ENCODE measurements at places on chromosomes 1 and 21.

DNA sequence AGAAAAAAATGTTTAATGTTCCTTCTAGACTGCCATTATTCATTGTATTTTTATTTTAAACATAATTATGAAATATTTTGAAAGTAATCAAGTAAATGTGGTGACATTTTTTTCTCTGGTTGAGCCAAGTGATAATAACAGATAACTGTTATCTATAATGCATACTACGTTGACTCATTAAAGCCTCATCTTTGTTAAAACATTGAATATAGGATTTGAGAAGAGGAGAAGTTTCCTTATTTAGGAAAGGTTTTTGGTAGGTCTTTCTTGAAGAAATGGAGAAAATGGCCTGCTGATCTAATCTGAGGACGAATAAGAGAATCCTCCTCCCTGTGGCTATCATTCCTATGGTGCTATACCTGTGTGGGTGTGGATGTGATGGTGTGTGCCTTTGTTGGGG, 89.0 kb downstream of the NFIA start:
- H3K4me1 ChIP-seq, result peaks cover 19% of the 10 kb centered on the region
- peak overlapping the region; percentile 61 for H3K27ac ChIP-seq
- DNase-seq, result no peak

DNA sequence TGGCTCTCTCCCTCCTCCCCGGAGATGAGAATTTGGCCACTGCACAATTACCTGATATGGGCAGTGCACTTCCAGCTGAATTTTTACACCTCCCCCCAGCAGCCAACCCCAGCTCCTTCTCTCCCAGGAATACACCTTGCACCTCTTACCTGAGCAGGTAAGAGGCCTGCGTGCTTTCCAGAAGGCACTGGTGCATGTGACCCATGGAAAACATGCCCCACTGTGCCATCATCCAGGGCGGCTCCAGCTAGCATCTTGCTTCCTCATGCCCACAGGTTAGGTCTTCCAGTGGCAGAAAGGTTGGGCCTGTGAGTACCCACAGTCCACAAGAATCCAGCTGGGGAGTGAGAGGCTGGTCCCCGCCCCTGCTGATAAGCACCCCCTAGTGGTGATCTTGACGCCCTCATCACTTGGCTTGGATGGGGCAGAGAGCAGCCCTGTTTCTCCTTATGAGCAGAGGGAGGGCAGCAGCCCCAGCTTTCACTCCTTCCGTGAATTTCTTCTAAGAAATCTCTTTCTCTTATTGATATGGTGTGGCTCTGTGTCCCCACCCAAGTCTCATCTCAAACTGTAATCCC, 57.8 kb downstream of the EDARADD start:
- no peaks in the 10 kb centered on the region for H3K4me1 ChIP-seq
- H3K27ac ChIP-seq, result no peak overlapping the region
- no peaks in the 10 kb centered on the region for H3K27me3 ChIP-seq
- H3K36me3 ChIP-seq, result no peaks in the 10 kb centered on the region
- no peak overlapping the region for H3K4me3 ChIP-seq
- no peak for DNase-seq

GRCh38 chr1:222970040-222970439, 155.2 kb downstream of the DISP1 start:
- H3K4me3 ChIP-seq, result no peak overlapping the region
- no peaks in the 10 kb centered on the region for H3K36me3 ChIP-seq
- H3K27me3 ChIP-seq, result no peaks in the 10 kb centered on the region

DNA sequence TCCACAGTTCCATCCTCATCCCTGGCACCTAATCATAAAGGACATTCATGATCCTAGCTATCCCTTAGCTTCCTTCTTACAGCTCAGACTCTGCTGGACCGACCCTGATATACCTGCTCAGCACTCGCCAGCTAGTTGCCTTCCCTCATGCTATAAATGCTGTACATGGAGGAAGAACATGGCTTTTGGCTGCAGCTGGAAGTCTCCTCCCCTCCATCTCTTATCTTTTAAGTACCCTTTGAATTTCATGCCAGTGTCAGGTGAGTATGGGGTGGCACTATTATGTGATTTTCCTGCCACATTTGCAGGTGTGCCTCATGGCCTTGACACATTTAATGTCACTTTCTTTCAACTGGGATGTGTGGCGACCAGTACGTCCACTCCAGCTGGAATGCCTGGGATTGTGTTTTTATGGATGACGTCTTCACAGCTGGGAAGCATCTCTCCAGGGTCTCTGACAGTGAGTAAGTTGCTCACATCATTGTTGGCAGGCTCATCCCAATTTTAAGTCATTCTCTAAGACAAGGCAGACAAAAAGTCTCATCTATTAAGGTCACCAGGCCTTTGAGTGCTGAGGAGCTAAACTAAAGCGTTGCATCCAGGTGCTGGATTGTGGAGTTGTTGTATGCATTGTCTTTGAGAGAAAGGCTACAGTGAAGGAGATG, 43.4 kb downstream of the RUNX1 start:
- H3K4me1 ChIP-seq, result no peaks in the 10 kb centered on the region
- no peak for DNase-seq
- H3K27me3 ChIP-seq, result no peaks in the 10 kb centered on the region
- H3K36me3 ChIP-seq, result no peaks in the 10 kb centered on the region
- H3K4me3 ChIP-seq, result no peak overlapping the region

- no peaks in the 10 kb centered on the region for H3K27me3 ChIP-seq
- H3K4me3 ChIP-seq, result no peak overlapping the region
- no peak for DNase-seq
- H3K36me3 ChIP-seq, result no peaks in the 10 kb centered on the region
- peaks cover 4% of the 10 kb centered on the region for H3K4me1 ChIP-seq
Measured at GRCh38 chr1:183093786-183094298, 70.6 kb downstream of the LAMC1 start.

GRCh38 chr21:38910390-38911067, 104.8 kb downstream of the ETS2 start:
- DNase-seq, result no peak
- no peaks in the 10 kb centered on the region for H3K36me3 ChIP-seq
- no peaks in the 10 kb centered on the region for H3K27me3 ChIP-seq
- no peak overlapping the region for H3K27ac ChIP-seq
- H3K4me3 ChIP-seq, result no peak overlapping the region

GRCh38 chr1:1099506-1100183, 16.2 kb downstream of the C1orf159 start:
- H3K36me3 ChIP-seq, result no peaks in the 10 kb centered on the region
- H3K27ac ChIP-seq, result no peak overlapping the region
- DNase-seq, result no peak
- H3K27me3 ChIP-seq, result no peaks in the 10 kb centered on the region
- no peak overlapping the region for H3K4me3 ChIP-seq
- no peaks in the 10 kb centered on the region for H3K4me1 ChIP-seq

DNA sequence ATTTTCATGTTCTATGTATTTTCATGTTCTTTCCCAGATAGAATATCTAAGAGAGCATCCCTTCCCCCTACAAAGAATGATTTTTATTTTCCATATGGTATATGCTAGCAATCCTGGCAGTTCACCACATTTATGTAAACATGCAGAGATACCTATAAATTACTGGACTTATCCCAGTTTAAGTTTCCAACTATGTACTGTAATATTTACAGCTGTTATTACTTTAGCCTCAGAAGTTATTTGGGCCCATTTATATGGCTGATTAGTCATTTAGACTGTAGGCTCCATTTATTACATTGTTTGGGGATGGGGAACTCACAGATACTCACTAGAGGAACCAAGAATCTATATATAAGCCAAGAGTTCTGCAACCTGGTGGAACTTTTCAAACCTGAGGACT, 84.8 kb upstream of the WARS2 start:
- H3K4me1 ChIP-seq, result no peaks in the 10 kb centered on the region
- peaks cover 1% of the 10 kb centered on the region for H3K27me3 ChIP-seq
- H3K27ac ChIP-seq, result no peak overlapping the region
- no peaks in the 10 kb centered on the region for H3K36me3 ChIP-seq
- no peak for DNase-seq
- H3K4me3 ChIP-seq, result no peak overlapping the region

DNA sequence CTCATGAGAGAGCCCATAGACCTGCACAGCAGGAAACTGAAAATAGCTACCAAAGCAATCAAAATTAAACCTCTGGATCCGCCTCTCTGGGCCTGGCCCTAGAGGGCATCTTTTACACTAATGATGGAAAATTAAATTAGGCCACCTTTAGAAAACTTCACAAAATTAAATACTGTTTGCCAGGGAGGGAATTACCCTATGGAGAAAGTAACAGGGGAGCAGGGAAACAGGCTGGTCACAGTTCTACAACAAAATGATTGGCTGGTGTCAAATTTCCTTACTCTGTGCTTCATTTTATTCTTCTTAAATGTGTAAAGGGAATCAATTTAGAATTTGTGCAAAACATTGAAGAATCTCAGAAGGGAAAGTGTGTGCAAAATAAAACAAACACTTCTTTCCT, 62.4 kb downstream of the SPATA46 start:
- H3K27me3 ChIP-seq, result no peaks in the 10 kb centered on the region
- H3K27ac ChIP-seq, result no peak overlapping the region
- no peak for DNase-seq
- H3K4me3 ChIP-seq, result no peak overlapping the region

DNA sequence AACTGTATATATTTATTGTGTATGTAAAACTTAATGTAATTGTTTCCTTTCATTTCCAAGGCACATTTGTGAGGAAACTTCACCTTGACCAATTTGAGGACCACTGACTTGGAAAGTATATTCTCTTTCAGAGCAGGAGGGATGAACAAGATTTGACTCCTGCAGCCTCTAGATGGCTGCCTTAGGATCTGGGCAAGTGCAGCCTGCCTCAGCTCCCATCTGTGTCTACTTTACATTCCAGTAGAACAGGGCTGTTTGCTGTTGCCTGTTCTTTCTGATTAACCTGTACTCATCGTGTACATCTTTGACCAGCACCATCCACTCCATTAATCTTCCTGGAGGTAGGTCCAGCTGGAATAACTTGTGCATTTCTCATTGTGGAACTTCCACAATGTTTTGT, 312.8 kb downstream of the HLX start:
- H3K36me3 ChIP-seq, result no peaks in the 10 kb centered on the region
- H3K4me1 ChIP-seq, result no peaks in the 10 kb centered on the region
- no peak for DNase-seq

DNA sequence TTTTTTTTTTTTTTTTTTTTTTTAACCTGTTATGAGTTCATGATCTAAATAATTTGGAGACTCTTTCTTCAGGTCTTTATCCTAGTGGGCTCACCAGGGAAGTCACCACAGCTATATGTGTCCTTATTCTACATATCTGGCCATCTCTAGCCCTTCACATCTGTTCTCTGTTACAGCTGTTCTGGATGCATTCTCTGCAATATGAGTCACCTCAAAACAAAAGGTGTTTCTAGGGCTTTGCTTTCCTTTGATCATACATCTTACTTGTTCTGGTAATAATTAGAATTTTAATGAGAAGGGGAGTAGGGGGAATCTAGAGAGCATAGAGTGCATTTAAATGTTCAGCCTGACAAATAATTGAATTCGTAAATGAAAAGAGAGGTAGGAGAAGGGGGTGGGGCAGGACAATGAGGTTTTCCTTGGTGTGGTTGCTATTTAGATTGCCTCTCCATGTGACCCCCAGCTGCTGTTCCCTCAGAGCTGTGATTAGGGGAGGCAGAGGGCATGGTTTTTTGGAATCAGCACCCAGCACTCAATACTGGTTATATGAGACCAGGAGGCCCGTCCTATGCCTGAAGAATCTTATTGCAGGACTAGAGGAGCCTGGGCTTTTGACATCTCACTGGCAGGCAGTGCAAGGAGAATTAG, 8.0 kb downstream of the SYT6 start:
- H3K36me3 ChIP-seq, result no peaks in the 10 kb centered on the region
- no peaks in the 10 kb centered on the region for H3K4me1 ChIP-seq
- DNase-seq, result no peak
- H3K27me3 ChIP-seq, result peaks cover 1% of the 10 kb centered on the region
- H3K4me3 ChIP-seq, result no peak overlapping the region

DNA sequence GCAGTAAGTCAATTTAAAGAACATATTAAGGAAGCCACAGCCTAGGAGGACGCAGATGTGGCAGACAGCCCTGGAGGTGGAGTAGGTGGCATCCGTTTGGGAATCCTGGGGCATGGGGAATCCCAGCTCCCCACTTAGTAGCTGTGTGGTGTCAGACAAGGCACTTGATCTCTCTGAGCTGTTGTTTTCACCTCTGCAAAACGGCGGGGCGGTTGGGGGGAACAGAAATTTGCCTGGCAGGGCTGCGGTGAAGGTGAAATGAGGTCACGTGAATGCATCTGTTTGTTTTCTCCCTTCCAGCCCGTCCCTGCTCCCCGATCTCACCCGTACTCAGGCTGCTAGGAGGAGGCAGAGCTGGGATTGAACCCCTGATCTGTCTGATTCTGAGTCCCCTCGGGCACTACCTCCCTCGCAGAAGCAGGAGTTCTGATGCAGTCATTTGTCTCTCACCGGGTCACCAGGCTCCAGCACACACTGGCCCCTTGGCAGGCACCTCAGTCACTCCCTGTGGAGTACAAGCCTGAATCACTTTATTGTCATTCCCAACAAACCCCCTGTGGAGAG, 2.2 kb upstream of the LAPTM5 start:
- no peaks in the 10 kb centered on the region for H3K4me1 ChIP-seq
- no peak for DNase-seq
- H3K27ac ChIP-seq, result no peak overlapping the region
- H3K36me3 ChIP-seq, result no peaks in the 10 kb centered on the region
- no peaks in the 10 kb centered on the region for H3K27me3 ChIP-seq
- H3K4me3 ChIP-seq, result no peak overlapping the region

- DNase-seq, result no peak
- H3K4me3 ChIP-seq, result no peak overlapping the region
- H3K27me3 ChIP-seq, result no peaks in the 10 kb centered on the region
- H3K4me1 ChIP-seq, result no peaks in the 10 kb centered on the region
- no peak overlapping the region for H3K27ac ChIP-seq
- no peaks in the 10 kb centered on the region for H3K36me3 ChIP-seq
Measured at GRCh38 chr1:191912517-191912916, 245.7 kb upstream of the RGS18 start.

DNA sequence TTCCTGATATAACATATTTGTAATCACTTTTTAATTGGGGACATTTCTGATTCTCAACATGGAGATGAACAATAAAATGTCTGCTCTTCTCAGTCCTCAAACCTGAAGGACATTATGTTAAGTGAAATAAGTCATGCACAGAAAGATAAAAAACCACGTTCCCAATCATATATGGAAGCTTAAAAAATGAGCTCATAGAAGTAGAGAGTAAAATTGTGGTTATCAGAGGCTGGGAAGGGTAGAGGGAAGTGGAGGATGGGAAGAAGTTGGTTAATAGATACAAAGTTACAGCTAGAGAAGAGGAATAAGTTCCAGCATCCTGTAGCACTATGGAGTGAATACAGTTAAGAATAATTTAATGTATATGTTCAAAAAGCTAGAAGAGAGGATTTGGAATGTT, 1.5 kb upstream of the CD48 start:
- no peaks in the 10 kb centered on the region for H3K4me1 ChIP-seq
- H3K27ac ChIP-seq, result no peak overlapping the region
- H3K4me3 ChIP-seq, result no peak overlapping the region
- no peak for DNase-seq
- H3K27me3 ChIP-seq, result no peaks in the 10 kb centered on the region
- H3K36me3 ChIP-seq, result no peaks in the 10 kb centered on the region

DNA sequence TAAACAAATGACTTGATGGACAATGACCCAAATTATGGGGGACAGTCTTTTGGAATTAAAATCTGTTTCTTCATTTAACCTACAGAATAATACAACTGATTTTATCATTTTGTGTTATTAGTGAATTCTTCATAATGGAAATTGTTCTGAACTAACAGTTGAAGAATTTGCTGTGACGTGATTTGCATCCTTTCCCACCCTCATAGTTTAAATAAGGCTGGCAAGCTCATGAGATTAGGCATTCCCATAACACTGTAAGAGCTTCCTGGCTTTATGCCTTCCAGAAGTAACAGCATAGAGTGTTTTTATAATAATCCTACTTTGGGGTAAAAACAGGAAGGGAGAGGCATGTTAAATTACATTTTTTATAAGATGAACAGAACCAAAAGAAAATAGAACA, 95.7 kb downstream of the ATP6V1G3 start:
- H3K27me3 ChIP-seq, result no peaks in the 10 kb centered on the region
- H3K36me3 ChIP-seq, result no peaks in the 10 kb centered on the region
- no peaks in the 10 kb centered on the region for H3K4me1 ChIP-seq

All from aorta (tissue), 5 donors.